CD4-positive, alpha-beta T cell treated with Interleukin-2 at 100 ng/mL for 4 hours (primary cell): ENCODE measurements at places on chromosomes 2 and 18.

DNA sequence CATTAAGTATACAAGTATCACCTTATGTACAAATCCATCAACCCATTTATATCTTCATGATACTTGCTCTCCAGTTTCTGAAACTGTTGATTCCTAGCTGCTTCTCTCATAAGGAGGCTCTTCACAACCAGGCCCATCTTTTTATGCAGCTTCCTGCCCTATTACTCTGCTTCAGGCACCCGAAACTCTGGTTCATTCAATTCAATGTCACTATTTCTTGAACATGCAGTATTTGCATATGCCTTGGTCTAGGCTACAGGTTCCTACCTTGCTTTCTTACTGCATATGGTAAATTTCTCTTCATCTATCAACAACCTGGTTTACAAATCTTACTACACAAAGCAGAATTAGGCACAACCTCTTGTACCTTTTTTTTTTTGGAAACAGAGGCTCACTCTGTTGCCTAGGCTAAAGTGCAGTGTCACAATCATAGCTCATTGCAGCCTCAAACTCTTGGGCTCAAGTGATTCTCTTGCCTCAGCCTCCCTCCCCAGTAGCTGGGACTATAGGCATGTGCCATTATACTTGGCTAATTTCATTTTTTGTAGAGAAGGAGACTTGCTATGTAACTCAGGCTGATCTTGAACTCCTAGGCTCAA, 2.7 kb upstream of the CDKL4 start:
- no peak for DNase-seq

GRCh38 chr2:181178130-181178529, 197.7 kb downstream of the UBE2E3 start:
- DNase-seq = no peak

DNA sequence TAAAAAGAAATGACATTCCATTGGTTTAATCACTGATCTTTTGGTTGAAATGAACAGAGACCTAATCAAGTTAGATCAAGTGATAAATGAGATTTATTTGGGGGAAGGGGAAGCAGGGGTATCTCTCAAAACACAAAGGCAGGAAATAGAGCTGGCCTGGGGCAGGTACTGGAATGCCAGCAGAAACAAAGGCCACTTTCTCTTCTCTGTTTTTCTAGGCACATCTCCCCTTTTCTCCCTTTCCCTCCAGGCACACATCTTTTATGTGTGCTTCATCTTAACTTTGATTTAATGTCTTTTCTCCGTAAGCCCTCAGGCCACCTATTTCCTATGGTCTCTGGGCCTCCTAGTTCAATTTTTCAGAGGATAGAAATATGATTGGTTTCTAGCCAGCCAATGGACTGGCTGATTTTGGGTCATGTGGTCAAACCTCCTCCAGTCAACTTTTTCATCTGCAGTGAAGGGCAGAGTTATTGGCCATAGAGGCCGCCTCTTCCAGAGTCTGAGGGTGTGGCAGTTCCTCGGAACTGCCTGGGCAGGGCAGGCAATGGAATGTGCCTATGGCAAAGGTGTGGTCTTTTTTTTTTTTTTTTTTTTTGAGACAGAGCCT, 58.9 kb upstream of the FAM136A start:
- no peak for DNase-seq

- no peak for DNase-seq
Measured at GRCh38 chr2:99106913-99107312, 34.6 kb upstream of the C2orf15 start.

DNA sequence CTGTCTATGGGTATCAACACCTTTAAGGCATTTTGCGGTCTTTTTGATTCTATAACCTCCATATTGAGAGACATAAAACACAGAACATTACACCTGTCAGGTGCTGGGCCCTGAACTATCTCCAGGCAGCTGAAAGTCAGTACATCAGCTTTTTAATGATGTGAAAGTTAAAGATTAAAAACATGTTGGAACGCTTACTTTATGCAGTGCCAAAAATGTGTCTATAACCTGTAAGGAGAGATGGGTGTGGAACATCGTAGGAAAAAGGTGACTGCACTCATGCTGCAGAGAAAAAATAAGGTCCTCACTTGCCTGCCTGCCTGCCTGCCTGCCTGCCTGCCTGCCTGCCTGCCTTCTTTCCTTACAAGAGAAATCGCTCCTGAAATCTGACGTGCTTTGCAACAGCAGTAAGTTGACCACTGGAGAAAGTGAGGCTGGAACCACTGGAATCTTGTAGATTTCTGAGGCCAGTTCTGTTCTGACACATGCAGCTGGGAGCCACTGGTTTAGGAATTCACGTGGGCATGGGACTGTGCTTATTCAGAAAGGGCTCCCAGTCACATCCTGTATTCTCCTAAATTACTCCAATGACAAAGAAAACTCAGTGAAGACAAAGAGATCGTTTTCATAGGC, 34.1 kb downstream of the BCL11A start:
- DNase-seq = no peak

DNA sequence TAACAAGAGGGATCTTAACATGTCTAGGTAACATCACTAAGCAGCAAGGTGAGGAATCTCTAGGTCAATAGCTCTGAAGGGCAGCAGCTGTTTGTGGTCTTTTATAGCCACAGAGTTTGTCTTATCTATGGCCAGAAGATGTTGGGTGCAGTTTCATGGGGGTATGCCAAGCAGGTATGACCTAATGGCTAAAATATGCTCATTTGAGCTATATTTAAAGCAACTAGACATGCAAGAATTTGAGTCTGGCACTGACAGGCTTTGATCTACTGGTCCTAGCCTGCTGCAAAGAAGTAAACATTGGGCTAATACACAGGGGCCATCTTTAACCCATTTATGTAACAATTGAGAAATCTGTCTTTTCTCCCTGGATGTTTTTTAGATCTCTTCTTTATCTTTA, 13.9 kb upstream of the UGP2 start:
- DNase-seq = no peak

- no peak for DNase-seq
Measured at GRCh38 chr2:241128266-241128665, 21.0 kb downstream of the PASK start.

DNA sequence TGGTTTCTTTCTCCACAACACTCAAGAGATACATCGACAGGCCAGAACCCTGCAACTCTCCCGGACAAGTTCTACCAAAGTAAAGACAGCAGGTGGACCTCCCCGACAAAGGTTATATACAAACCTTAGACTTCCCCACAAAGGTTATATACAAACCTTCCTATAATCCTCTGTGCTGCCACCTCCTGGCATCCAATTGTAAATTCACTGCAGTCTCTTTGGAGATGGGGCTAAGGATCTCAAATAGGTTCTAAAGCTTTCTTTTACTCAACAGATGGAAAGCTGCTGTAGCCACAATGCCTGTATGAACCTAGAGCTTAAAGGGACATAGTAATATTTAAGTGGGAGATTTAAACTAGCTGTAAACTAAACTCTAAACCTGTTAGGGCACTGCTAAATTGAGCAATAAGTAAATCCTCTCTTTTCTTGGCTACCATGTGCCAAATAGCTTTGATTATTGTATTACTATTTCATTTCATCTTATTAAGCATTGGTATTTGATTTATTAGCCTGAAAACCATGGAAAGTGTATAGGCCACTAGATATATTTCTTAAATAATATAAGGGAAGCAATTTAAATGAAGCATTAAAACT, 9.8 kb upstream of the MREG start:
- peak; percentile 52 for DNase-seq

DNA sequence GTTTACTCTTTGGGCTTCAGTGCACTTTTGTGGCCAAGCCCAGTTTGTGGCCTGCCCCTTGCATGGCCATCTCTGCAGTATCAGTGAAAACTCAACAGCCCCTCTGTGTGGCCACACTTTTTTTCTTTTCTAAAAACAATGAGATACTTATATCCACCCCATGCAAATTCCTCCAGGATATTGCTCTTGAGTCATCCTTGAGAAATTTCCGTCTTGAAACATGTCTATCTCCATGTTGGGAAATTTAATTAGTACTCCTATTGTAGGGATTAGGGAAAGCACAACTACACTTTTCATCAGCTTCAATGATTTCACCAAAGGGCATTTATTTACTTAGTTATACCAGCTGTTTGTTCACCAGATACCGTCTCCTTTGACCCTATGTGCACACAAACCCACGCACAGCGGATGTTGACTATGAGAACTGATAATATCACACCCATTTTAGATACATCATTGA, 993.1 kb downstream of the TSN start:
- no peak for DNase-seq
